ENCODE measurements at places on chromosomes 12 and 14.

DNA sequence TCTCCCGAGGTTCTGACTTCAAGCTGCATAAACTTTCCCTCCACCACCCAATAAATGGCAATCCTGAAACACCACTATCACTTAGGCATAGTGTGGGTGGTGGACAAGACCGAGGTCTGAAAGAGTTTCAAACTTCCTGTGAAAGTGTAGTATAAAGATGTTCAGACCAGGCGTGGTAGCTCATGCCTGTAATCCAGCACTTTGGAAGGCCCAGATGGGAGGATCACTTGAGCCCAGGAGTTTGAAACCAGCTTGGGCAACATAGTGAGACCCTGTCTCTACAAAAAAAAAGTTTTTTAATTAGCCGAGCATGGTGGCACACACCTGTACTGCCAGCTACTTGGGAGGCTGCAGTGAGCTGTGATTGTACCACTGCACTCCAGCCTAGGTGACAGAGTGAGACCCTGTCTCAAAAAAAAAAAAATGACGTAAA, 61.9 kb downstream of the CCDC92 start:
- DNase-seq, result no peak

GRCh38 chr12:57240066-57240921, 10.7 kb downstream of the STAC3 start:
- DNase-seq, result peak; percentile 40

DNA sequence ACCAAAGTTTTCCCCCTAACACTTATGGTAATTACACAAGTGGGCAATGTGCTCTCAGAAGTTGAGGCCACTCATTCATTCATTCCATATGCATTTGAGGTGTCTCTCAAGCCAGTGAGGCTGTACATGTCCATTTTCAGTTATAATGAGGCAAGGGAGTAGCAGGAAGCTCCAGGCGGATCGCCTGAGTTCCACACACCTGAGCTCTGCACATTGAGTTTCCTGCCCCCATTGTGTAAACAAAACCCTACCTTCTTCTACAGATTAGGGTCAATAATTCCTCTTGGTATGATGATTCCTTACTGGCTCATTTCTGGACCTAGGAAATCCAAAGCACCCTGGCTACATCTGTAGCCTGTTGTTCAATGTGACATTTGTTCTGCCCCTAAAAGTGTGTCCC, 555.3 kb downstream of the MED13L start:
- no peak for DNase-seq

GRCh38 chr12:32273063-32273522, 126.3 kb upstream of the FGD4 start:
- no peak for DNase-seq

DNA sequence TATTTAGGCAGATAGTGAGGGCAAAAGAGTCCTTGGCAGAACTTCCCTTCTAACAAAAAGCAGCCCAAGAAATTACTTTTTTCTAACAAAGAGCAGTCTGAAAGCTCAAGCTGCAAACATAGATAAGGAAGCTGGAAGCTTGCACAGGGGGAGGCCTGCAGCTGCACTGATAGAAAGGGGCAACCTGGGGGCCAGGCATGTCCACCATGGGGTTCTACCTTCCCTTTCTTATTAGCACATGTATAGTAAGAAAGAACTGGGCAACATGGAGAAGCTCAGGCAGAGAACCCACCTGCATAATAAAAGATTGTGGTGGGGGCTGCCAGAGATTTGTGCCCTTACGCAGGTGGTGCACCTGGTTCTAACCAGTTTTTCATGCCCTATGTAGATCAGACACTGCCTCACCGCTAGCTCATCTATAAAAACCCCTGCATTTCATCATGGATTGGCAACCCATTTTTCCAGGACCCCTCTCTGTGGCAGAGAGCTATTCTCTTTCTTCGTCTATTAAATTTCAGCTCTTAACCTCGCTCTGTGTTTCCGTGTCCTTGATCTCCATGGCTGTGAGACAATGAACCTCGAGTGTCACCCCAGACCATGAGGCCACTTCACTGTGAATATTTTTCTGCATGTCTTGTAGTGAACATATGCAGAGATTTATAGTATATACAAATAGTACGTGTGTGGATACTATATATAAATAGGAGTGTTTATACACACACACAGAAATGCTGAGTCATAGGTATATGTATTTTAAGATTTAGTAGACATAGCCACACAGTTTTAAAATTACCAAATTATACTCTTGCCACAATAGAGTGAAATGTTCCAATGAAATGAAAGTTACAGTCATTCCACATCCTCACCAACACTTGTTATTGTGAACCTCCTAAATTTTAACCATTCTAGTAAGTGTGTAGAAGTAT, 53.0 kb downstream of the PEX5 start:
- DNase-seq, result no peak

- DNase-seq, result peak; percentile 28
Measured at GRCh38 chr14:55354500-55354899, 57.1 kb downstream of the ATG14 start.

- no peak for DNase-seq
Measured at GRCh38 chr12:13195785-13196129, 769 bp upstream of the EMP1 start.

GRCh38 chr12:85422762-85423161, 142.7 kb downstream of the ALX1 start:
- no peak for DNase-seq

GRCh38 chr12:27901959-27902358, 70.6 kb downstream of the PTHLH start:
- DNase-seq, result no peak

DNA sequence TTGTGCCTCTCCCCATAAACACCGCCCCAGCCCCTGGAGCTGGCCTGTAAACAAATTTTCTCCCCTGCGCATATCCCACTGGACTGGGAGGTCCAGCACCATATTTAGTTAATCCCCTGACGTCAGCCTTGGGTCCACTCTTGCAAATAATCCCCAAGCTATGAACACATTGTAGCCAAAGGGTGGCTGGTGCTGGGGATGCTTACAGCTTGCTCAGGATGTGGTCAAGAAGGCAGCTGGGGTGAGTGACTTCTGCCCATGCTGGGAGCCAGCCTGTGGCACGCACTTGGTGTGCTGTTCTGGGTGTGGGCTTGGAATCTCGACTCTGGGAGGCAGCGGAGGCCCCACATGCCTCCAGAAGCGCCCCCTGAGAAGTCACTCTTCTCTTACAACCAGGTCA, 32.1 kb downstream of the CMKLR1 start:
- DNase-seq, result no peak

DNA sequence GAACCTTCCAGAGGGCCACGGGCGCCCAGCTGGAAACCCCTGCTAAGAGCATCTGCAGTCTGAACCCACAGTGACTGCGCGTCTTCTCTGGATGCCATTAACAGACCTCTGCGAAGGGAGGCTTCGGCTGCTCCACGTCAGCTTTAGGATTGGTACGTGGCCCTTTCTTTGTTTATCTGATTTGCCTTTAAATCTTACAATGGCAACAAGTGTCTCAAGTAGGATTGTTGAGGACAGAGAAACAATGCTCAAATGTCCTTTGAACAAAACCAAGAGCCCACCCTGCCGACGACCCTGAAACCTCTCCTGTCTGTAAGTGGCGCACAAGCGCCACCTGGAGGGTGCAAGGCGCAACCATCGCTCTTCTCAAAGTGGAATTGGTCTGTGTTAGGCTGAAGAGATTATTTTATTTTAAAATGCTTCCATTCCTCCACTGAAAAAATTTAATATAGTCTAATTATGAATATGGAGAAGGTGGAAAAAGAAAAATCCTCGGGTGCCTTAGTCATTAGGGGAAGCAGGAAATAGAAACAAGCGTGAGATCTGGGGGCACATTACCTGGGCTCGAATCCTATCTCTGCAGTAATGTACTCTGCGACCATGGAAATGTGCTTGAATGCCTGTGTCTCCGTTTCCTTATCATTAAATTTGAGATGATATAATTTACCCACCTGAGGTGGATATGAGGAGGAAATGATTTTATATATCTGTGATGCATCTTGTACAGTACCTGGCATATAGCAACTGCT, 82.6 kb upstream of the PTPRB start:
- peak; percentile 32 for DNase-seq

- DNase-seq, result no peak
Measured at GRCh38 chr12:56462565-56462964, 5.8 kb upstream of the SPRYD4 start.

- DNase-seq, result no peak
Measured at GRCh38 chr14:22981090-22981875, 1.1 kb downstream of the AJUBA start.

GRCh38 chr12:123142921-123143735, 7.8 kb downstream of the PITPNM2 start:
- no peak for DNase-seq

DNA sequence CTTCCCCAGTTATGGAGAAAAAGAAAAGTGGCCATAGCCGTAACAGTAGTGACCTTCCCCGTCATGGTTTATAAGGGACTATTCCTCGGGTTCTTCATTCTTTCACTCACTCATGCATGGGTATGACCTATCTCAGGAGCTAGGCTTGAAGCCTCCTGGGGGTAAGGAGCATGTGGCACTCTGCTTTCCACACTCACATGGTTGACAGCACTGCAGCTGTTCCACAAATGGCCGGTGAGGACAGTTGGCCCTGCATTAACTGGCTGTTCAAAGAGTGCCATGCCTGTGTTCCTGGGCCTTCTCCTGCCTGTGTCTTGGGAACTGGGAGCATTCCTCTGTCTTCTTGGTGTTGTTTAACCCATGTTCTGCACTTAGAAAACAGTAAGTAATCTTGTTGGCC, 66.2 kb upstream of the PNMA1 start:
- DNase-seq, result no peak

GRCh38 chr12:90808568-90808967, 146.4 kb downstream of the CCER1 start:
- no peak for DNase-seq

DNA sequence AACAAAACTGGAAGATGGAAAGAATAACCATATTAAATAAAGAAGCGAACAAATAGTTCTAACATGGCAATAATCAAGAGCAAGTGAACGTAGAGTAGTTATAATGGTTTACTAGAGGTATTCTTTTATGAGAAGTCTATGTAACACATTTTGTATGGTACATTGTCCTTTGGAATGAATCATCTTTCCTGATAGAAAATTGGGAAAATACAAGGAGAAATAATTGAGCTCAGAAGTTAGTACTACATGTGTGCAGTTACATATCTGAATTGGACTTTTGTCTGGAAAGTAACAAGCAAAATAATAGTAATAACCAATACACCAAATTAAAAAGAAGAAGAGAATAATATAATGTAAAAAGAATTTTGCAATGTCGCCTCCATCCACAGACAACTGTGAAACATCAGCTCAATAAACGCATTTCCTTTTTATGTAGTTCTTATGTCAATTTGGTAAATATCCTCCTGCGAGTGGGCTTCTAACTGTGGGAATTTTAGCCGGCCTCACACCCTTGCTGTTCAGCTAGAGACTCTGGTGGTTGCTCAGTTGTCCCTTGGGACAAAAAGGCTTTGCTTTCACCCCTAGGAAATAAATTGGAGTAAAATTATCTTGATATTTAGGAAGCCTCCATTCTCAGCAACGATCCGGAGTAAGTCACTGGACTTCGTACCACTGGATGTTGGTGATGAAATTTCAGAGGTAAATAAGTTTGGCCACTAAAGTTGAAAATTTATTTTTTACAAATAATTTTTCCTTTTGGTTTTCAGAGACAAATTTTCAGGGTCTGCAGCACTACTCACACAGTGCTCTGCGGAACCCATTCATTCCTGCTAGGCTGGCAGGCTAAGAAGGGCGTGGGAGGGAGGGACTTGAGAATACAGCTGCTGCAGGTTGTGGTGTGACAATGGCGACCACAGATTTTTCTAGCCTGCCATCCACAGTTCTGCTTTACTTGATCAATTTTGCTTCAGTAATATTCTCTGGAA, 1.1 kb upstream of the TUBA1A start:
- DNase-seq, result peak; percentile 22

- DNase-seq, result no peak
Measured at GRCh38 chr12:78386871-78387270, 477.7 kb upstream of the SYT1 start.

GRCh38 chr12:6274231-6275221, 36.0 kb upstream of the PLEKHG6 start:
- no peak for DNase-seq

DNA sequence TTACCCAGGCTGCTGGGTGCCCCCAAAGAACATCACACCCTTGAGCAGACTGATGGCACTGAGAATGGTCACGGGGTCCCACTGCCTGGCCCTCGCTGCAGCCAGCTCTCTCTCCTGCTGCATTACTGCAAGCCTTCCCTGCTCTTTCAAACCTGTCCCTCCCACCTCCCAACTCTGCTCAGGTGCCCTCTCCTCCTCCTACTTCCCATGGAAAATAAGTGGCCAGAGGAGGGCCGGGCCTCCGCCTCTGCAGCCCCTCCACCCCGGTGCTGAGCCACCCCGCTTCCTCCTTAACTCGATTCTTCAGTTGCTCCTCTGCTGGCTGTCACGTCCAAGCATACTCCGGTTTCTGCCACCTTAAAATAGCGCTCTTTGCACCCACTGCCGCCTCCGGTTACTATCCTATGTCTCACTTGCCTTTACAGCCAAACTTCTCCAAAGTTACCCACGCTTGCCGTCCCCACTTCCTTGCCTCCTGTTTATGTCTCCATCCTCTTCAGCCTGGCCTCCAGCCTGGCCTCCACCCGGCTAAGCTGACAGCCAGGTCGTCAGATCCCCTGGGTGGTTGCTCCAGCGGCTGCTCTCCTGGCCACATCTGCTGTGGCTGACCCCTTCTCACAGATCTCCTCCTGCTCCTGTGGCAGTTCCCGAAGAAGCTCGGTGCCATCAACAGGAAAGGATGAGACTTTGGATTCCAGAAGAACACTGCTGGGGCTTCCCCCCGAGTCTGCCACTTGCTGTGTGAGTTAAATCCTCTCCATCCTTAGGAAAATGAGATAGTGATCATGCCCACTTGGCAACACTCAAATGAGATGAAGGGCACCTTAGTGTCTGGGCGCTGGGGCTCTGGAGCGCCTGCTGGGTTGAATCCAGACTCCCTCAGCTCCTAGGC, 7.7 kb downstream of the SMIM41 start:
- no peak for DNase-seq

DNA sequence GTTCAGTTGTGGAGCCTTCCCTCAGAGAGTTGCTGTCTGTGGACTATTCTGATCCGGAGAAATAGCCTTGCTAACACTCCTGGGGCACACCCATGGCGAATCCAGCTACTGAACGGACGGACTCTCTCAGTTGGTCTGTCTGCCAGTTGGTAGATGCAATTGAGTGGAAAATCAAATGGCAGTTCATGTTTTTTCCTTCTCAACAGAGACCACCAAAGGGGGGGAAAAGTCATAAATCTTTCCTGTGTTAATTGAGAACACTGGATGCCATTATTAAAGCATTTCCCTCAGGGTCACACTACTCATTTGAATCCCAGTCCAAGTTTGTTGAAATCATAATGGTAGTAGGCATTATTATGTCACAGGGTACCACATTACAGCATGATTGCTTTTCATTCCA, 354.3 kb upstream of the FAR2 start:
- DNase-seq, result no peak

- no peak for DNase-seq
Measured at GRCh38 chr12:128627659-128628058, 196.1 kb downstream of the SLC15A4 start.

- DNase-seq, result peak; percentile 44
Measured at GRCh38 chr12:3034067-3034750, 43.0 kb upstream of the TSPAN9 start.

DNA sequence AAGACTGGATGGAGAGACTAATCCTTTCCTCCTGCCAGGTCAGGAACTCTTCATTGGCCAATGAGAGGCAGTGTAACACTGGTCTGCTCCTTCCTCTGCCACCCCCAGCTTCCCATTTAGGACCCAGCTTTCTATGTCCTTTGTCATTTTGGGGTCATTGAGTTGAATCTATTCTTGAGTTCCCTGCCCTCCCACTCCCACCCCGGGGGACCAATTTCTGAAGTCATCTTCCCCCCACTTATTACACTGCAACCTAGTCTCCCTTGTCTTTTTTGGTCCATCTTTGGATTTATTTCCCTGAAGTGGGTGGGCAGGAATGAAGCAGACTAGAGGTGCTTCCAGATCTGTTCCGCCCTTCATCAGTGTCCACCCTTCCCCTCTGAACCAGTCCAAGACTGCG, 7.6 kb upstream of the ITGA5 start:
- DNase-seq, result no peak

Measured in NCI-H1105 (cell line).